Common myeloid progenitor, CD34-positive (primary cell): ENCODE measurements at places on chromosomes 4 and X.
A peak's percentile ranks its signal among the peaks of the same experiment; 100 is the strongest.

GRCh38 chr4:172989984-172990820, 178.4 kb upstream of the GALNT7 start:
- no peak for DNase-seq

DNA sequence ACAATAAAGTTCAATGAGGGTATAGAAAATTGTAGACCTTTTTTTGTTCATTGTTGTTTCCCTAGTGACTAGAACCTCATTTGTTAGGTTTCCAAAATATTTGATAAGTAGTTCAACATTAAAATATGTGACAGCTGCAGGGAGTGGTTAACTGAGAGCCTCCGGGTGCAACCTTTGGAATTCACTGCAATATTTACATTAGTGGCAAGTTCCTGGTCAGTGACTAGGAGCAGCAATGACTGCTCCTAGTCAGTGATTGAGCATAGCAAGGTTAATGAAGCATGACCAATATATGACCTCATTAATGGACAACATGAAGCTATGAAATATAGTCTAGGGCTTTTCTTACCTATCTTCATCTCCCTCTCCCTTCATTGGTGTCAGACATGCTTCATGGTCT, 65.8 kb upstream of the FAM47A start:
- DNase-seq, result no peak

DNA sequence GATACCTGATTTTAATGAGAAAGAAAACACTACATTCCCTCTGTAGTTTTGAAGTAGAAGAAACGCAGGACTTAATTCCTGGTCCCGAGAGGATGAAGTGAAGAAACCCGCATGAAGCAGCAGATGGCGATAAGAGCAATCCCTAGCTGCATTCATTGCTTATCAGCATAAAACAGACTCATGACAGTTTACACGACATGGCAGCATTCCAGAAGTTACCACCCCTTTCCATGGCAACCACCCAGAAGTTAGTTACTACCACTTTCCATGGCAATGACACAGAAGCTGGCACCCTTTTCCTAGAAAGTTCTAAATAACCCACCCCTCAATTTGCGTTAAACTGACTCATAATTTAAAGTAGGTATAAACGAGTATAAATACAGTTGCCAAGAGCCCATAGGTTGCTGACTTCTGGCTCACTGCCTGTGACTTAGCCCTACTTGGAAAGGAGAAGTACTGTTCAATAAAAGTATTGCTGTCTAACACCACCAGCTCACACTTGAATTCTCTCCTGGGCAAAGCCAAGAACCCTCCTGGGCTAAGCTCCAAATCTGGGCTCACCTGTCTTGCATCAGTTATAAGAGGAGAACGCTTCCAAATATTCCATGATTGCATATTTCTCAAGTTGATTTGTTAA, 5.5 kb upstream of the XAGE2 start:
- DNase-seq, result peak; percentile 95

DNA sequence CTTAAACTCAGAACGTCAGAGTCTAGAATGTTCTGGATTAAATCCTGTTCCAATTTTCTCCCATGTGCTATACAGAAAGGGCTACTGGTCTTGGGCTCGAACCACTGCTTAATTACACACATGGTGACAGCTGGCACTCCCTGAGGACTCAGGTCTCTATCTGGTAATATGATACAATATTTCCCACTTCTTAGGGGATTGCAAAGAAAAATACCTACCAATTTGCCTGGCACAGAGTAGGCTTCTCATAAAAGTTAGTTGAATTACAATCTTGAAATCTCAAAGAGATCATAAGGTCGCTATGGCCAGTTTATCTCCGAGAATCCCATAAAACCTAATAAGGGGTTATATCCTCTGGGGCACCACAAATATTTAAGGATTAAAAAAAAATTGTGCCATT, 8.6 kb downstream of the GPM6B start:
- no peak for DNase-seq

DNA sequence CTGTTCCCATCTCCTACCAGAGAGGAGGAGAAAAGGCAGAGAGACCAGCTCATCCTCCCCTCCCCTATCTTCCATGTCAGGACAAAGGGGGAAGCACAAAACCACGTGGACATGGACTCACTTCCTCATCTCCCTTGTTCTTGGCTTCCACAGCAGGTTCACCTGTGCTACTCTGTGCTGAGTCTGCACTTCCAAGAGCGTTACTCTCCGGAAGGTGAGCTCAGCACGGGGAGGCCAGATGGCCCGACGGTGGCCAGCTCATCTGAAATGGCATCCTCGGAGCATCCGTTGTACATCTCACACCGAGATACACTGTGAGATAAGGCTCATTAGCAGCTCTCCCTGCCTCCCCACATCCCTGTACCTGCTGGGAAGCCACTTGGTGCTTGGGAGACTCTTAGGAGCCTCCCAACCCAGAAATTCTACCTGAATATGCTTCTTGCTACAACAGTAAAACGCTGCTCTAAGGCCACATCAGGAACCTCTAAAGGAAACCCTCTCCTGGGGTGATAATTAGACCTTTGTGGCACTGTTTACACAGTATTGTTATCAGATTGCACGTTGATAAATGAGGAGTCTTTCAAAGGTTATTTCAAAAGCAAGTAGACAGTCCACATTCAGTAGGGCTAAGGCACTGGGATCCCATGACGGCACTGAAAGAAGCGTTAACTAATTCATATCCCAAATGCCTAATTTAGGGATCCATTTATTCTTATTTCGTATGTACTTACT, 19.4 kb downstream of the LGI2 start:
- DNase-seq, result no peak

DNA sequence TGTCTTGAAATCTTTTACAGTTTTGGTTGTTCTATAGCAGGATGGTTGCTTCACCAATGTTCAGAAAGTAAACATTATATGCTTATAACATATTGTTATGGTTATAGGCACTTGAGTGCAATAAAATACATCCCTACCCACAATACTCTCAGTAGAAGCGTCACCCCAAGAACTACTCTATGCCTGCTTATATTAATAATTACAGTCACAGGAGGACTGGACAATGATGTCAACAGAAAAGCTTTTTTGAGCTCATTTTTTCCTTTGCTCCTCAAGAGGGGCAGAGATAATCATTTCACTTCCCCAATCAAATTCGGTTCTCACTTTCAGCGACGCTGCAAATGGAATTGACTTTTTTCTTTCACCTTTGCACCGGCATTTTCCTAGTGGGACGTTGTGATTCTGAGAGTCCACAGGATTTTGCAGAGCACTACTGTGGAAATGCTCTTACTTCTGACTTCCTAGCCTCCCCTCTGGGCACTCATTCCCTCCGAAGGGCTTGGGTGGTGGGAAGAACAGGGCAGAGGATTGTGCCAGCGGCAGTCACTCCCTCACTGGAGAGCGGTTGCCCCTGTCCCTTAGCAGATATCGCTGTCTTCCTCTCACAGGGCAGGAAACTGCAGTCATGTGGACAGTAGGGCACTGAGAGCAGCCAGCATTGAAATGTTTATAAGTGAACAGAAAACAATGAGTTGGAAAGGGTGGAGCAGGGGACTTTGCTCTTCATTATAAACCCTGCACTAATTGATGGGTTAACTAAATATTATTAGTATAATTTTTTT, 24.9 kb upstream of the SGMS2 start:
- DNase-seq, result peak; percentile 51

GRCh38 chr4:20883231-20883630, 183.0 kb downstream of the PACRGL start:
- DNase-seq, result no peak

DNA sequence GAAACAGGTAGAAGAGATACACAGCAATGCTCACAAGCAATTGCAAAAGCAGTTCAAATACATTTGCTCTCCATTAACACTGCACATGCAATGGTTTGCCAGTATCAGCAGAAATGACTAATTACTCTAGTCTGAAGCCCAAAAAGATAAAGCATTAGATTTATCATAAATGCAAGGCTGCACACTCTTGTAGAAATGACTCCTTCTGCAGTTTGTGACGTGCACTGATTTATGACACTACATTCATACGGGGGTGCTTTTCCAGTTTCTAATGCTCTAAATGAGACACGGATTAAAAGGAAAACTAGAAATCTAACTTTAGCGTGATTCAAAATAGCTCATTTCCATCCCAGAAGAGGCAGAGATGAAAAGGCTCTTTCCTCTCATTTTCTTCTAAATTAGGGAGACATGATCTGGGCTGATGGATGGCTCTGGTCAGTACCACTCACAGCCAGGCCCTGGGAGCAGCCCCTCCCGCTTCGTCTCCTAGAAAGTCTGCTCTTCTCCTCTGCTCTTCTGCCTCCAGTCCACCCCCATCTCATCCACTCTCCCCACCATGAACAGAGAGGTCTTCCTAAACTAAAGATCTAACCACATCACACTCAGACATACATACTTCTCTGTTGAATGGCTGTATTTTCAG, 33.2 kb downstream of the PPP2R2C start:
- DNase-seq, result no peak

- DNase-seq, result no peak
These were observed 111.6 kb upstream of the CXCL13 start for GRCh38 chr4:77493829-77494551.

DNA sequence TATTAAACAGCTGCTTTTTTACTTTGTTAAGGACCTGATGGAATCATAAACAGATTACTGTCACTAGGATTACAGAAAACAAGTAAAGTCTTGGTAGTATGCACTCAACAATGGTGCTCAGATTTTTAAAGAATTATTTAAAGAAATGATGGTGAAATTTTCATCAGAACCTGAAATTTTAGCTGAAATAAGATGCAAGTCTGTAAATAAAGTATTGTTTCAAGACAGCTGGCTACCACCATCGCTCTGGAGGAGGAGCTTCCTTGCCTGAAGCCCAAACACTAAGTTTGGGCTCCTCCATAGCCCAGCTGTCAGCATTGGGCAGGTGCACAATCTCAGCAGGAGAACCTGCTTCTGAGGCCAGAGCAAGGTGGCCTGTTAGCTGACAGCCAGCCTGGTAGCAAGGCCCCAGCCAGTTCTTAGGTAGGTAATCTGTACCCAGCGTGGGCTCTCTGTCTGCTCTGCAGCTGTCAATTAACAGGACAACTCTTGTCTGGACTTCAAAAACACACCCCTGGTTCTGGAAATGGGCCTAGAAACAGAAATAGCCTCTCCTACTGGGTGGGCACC, 4.6 kb downstream of the GAB1 start:
- DNase-seq, result no peak

DNA sequence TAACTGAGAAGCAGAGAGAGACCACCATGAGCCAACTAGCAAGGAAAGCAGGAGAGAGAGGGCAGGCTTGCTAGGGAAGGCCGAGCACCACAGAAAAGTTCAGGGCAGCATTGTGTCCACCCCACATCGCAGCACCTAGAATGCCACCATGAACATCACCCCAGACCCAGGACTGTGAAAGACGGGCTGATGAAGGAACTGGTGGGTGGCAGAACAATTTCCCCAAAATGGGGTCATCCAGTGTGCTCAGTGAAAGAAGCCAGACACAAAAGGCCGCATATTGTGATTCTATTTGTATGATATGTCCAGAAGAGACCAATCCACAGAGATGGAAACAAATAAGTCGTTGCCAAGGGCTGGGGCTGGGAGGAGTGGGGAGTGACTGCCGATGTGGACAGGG, 16.8 kb downstream of the PNMA6E start:
- DNase-seq, result no peak

GRCh38 chrX:771536-771935, 140.9 kb downstream of the SHOX start:
- peak; percentile 7 for DNase-seq

- no peak for DNase-seq
These were observed 146.7 kb upstream of the VEGFC start for GRCh38 chr4:176939445-176939844.

DNA sequence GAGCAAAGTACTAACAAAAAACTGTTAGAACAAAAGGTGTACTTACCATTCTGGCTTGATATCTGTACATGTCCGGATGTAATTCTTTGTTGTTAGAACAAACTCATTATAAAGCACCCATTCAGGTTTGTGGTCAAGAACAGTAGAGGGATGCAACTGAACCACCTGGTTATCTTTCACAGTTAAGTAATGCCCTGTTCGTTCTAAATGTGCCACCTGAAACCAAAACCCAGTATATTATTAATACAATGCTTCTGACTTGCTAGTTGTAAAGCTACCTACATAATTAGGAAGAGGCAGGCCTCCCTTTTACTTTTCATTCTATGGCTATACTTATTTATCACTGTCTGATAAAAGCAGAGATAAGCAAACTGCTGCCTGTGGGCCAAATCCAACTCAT, 54.8 kb downstream of the DHX15 start:
- DNase-seq, result no peak

- no peak for DNase-seq
These were observed 10.4 kb downstream of the SH3RF1 start for GRCh38 chr4:169260217-169260866.

DNA sequence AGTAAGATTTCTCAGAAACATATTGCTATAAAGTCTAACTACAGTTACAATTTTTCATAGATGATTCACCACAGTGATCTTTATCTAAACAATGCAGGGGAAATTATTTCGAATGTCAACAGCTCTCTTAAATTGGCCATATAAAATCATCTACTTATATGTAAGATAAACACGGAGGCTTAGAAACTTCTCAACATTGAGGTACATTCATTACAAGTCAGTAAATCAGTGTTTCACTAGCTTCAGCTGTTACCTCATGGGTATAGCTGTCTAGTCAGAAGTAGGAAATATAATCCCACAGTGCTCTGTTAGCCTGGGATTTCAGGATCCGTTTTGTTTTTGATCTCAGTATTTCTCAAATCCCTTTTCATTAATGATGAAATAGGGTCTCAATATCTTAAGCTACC, 43.2 kb downstream of the PCDH7 start:
- no peak for DNase-seq

GRCh38 chrX:155056877-155057792, 13.8 kb downstream of the CMC4 start:
- peak; percentile 48 for DNase-seq

DNA sequence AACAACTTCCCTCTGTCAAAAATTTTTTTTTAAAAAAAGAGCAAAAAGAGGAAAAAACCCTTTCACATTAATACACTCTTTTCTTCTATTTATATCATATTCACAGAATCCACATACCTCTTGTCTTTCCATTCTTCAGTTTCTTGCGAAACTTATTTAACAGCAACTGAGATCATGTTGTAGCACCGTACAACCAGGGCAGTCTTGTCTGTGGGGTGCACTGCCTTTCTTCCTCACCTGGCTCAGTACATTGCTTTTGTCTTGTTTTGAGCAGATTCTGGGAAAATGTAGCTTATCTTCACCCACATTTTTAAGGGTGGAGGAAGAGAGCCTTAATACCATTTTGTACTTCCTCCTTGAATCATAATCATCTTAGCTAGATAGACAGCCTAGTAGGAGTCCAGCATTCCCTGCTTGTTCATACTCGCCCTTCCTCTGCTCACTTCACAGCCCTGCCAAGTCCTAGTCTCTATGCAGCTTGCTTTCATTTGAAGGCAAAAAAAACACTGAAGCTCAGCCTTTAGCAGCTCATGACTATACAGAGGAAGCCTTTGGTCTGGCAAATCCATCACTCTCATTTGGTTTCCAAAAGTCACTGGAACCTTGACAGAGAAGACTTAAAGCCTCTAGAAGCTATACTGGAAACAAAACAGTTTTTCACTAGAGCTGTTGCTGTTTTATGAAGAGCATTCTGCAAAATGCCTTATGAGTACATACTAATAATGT, 140.6 kb upstream of the BANK1 start:
- no peak for DNase-seq

GRCh38 chr4:7647186-7647585, 212.5 kb upstream of the PSAPL1 start:
- no peak for DNase-seq
